Stimulated activated CD4-positive, alpha-beta T cell treated with anti-CD3 and anti-CD28 coated beads, TNF-alpha, amount 100 ng/mL, for 1 hour (primary cell): ENCODE measurements at places on chromosomes 13 and 19.

DNA sequence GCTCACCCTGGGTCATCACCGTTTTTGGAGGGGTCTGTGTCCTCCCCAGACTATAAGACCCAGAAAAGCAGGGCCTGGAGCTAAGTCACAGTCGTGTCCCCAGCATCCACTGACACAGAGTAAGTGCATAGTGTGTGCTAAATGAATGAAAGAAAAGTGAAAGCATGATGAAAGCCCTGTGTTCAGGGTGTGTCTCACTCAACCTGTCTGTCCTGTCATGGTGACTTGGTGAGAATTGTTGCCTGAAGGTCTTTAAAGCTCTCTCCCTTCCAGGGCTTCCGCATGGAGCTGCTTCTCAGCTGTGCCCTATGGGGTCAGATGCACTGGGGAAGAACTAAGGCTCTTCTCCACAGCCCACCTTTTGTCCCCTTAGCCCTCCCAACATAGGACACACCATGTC, 20.5 kb upstream of the IGFL1 start:
- DNase-seq = no peak

DNA sequence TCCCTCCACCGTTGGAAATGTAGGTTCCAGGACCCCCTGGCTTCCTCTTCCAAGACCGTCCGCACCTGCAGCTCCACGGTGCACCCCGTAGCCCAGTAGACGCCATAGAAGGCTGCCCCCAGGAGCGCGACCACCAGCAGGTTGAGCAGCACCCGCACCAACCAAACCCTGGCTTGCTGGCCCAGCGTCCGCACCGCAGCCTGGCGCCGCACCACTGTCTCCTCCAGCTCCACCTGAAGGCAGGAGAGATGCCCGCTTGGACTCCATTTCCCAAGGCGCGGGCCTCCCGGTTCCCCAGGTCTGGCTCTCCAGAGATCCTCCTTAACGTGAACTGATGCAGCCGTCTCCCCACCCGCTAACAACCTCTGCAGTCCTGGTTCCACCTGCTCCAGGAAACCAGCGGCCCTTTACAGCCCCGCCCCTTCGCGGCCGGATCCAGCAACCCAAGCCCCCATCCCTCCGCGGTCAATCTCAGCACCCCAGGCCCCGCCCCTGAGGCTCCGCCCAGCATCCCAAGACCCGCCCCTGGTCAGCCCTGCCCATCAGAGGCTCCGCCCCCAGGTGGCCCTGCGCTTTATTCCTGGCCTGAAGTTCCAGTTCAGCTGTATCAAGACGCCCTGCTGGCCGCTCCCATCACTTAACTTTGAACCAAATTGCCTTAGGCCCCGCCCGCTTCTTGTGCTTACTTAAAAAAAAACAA, 5.0 kb upstream of the LENG1 start:
- no peak for DNase-seq

- no peak for DNase-seq
Measured at GRCh38 chr19:14265290-14266036, 59.5 kb upstream of the ADGRL1 start.

DNA sequence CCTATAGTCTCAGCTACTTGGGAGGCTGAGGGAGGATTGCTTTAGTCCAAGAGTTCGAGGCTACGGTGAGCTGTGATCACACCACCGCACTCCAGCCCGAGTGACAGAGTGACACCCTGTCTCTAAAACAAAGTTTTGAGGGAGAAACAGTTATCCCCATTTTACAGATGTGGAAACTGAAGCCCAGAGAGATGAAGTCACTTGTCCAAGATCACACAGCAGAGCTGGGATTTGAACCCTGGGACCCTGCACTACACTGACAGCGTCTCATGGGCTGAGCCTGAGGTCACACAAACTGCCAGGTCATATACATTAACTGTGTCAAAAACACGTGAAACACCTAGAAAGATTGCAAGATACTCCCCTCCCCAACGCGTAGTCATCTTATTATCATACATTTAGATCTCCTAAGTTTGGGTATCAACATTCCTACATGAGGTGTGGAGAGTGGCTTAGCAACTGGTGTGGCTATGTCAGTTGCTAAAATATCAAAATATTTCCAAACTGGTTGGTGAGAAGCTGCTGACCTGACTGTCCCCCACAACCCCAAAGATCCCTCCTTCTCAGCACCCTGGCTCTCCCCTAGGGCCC, 8.2 kb downstream of the FCGBP start:
- DNase-seq = no peak

DNA sequence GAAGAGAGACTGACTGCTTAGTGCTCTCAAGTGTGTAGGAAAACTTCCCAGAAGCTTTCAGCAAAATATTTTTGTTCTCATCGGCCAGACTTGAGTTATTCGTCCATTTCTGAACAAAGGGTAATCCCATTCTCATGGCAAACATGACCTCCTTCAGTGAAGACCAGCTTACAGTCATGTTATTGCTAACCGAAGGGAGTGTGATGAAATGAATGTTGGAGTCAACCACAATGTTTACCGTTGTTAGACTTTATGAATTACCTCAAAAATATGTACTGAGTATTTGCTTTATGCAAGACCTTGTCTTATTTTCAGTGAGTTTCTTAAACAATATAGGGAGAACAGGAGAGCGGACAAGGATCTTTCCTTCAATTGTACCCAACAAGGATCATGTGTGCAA, 228.6 kb downstream of the LMO7 start:
- DNase-seq = no peak

- no peak for DNase-seq
Measured at GRCh38 chr13:73850104-73850873, 283.9 kb downstream of the KLF12 start.

- DNase-seq = no peak
Measured at GRCh38 chr13:31134039-31134711, 27.5 kb downstream of the HSPH1 start.

DNA sequence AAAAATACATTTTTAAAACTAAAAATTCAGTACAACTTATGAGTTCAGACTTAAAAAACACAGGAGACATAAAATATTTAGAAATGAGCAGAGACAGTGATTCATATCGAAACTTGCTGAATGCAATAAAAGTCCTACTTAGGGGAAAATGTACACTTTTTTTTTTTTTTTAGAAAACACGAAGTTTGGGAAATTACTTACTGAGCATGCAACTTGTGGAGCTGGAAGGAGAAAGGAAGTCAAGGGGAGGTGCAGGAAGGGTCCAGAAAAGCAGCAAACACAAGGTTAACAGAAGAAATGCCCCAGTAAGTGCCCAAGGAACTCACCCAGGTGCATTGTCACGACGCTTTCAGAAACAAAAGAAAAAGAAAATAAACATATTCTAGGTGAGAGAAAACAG, 18.6 kb upstream of the LAIR1 start:
- no peak for DNase-seq

- peak; percentile 26 for DNase-seq
Measured at GRCh38 chr19:34963573-34964406, at the start of gene ZNF792. TSS of gene ZNF792 (minus strand) at chr19:34964229. CDS start at chr19:34963662, 567 bp downstream.
